Stimulated activated CD8-positive, alpha-beta memory T cell treated with anti-CD3 and anti-CD28 coated beads, Interleukin-15, amount 100 ng/mL, for 4 hours (primary cell): ENCODE measurements at places on chromosomes 4 and X.

DNA sequence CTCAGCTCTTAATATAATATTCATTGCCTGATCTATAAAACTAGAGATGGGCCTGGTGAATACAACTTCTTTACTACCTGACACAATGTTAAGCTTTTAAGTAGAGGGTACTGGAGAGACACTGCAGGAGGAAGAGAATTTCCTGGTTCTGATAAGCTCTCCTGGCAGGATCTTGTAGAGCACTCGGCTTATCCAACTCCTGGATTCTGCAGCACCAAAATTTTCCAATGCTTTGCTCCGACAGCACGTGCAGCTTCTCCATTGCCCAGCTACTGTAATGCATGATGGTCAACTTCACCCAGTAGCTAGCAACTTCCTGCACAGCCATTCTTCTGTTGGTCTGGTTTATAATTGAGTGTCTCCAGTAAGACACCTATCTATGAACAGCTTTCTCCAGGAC is 686.2 kb upstream of the BOD1L1 start:
- no peak for DNase-seq

- DNase-seq: no peak
Observed at GRCh38 chrX:84216406-84216805, 28.4 kb upstream of the RPS6KA6 start.

- no peak for DNase-seq
Observed at GRCh38 chr4:124523816-124524215, 188.7 kb downstream of the ANKRD50 start.

DNA sequence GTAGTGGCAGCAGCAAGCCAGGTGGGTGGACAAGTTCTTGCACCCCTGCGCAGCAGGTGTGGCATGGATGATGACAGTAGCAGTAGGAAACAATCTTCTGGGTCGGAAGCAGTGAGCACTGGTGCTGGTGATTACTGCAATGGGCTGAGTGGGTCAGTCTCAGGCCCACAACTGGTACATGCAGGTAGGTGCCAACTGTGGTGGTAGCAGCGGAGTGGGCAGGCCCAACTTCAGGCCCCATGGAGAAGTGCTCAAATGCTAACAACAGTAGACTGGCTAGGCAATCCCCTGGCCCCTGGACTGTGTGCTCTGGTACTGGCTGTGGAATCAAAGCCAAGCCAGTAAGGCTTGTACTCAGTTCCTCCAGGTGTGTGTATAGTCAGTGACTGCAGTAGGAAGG is 413.7 kb downstream of the PDGFC start:
- no peak for DNase-seq

DNA sequence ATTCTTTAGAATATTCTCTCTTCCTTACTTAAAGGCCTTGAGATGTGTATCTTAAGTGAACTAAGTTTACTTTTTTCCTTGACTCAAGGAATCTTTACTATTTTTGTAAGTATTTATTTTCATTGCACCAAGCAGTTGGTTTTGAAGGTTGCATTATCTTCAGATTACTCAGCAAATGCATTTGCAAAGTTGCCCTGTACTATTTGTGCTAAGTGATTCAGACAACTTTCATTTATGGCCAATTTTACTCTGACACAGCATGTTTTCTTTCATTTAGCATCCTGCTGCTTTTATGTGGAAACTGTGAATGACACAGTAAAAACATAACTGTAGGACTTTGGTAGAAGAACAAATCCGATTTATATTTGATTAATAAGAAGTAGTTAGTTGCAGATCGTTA is 191.0 kb downstream of the CCSER1 start:
- no peak for DNase-seq

- no peak for DNase-seq
Observed at GRCh38 chrX:18286322-18286831, 65.7 kb upstream of the BEND2 start.

DNA sequence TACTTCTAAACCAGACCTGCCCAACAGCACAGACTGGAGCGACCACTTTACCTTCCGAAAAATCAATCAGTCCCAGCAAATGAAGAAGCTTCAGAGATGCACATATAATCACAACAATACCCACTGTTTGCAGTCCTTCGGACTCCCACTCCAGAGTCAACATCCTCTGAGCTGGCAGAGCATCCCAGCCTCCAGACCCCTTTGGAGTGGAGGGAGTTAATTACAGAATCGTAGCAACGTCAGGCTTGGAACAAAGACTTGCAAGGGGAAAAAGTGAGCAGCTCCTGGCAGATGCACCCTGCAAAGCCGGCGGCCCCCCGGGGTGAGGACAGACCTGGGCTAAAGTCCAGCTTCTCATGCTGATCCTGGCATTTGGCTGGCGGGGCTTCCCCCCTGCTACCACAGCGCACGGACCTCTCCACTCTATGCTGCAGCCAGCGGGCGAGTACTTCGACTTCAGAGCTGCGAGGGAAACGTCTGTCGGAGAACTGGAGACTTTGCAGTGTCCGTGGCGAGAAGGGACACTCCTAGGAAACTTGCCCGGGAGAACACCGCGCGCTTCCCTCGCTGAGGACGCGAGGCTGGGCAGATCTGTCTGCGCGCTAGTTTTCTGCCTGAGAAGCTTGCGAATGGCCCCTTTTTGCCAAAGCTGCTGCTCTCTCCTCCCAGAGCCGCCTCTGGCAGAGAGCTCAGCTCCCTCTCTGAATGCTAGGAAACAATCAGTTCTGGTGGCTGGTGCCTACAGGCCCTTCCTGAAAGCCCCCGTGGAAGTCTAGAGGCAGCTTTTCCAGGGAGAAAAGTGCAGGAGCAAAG is 283.7 kb downstream of the PACRGL start:
- DNase-seq: no peak

DNA sequence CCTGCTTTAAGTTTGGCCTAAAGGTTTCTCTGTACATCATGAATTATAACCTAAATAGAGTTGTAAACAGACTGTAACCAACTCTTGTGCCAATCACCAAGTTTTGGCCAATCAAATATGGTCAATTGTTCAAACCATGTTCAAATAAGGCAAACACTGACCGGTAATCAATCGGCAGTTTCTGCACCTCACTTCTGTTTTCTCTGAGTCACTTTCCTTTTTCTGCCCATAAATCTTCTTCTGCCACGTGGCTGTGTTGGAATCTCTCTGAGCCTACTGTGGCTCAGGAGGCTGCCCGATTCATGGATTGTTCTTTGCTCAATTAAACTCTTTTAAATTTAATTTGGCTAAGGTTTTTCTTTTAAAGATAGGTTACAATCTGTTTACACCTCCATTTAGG is 16.5 kb upstream of the ENPP6 start:
- DNase-seq: no peak

- no peak for DNase-seq
Observed at GRCh38 chr4:124803641-124804040, 91.1 kb upstream of the ANKRD50 start.

GRCh38 chrX:828411-828959 is 197.9 kb downstream of the SHOX start:
- DNase-seq: no peak

DNA sequence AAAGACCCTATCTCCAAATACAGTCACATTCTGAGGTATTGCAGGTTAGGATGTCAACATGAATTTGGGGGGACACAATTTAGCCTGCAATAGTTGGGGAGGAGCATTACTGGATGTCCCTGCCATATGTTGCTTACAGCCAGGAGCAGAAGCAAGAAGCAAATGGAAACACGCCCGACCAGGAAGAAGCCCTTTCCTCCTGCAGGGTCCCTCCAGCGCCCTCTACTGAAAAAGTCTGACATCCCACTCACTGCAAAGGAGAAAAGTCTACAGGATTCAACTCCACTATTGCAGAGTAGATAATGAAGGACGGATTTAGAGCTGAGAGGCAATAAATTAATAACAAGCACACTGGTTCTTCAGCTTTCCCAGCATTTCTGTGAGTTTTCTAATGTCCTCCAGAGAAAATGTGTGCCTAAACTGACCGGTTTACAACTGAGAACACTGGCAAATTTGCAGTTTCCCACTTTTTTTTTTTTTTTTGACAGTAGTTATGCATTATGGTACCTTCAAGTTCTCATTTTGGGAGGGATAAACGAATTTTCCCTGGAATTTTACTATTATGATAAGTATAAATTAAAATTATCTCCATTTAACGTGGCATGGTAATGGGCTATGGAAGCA is 31.7 kb downstream of the COQ2 start:
- no peak for DNase-seq

DNA sequence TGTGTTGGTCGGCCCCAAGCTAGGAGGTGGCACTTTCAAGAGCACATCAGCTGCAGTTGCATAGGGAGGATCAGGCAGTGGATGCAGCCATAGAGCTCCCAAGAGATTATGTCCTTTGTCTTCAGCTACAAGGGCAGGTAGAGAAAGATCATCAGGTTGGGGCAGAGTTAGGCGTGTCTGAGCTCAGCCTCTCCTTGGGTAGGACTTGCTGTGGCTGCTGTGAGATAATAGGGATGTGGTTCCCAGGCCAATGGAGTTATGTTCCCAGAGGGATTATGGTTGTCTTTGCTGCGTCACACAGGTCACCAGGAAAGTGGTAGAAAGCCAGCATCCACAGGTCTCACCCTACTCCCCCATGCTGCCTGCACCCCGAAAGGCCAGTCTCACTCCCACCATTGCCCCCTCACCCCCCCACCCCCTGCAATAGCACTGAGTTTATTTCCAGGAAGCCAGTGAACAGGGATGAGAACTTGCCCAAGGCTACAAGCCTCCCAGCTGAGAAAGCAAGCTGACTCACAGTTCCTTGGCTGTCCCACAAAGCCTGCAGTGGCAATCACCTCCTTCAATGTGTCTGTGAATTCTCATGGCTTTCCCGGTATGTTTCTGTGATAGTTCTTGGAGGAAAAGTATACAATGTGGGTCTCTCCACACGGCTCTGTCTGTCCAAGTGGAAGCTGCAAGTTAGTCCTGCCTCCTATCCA is 148.4 kb downstream of the STPG2 start:
- DNase-seq: no peak

GRCh38 chr4:33493231-33493630 is 2751.1 kb downstream of the ARAP2 start:
- no peak for DNase-seq

DNA sequence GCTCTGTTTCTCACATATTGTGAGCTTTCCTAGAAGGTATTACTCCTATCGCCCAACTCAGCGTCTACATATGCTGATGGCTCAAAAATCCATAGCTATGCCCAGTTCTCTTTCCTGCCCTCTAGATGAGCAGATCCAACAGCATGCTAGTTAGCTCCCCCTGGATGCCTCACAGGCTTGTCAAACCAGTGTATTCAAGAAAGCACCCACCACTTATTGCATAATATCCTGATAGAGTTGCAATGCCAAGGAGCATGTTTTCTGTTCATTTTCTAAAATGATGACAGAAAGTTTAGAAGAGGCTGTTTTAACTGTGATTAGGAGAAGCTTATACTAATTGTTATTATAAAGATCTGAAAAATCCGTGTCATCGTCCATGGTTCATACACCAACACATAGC is 1.9 kb upstream of the PACRGL start:
- no peak for DNase-seq

GRCh38 chr4:12724510-12724909 is 759.6 kb downstream of the RAB28 start:
- DNase-seq: no peak

DNA sequence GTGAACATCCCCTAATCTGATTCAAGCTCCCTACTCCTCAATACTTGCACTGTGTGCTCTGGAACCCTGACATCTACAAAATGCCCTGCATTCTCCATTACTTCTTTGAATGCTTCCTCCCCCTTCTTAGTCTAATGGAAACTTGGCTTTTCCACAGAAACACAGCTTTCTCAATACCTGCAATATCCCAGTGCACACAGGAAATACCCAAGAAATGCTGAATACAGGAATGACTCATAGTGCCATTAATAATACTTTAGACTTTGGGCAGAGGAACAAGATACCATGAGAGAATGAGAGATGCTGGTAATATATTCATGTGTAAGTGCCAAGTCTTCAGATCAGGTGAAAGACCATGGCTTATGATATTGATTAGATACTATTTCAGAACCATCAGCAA is 5.6 kb downstream of the QRFPR start:
- no peak for DNase-seq

DNA sequence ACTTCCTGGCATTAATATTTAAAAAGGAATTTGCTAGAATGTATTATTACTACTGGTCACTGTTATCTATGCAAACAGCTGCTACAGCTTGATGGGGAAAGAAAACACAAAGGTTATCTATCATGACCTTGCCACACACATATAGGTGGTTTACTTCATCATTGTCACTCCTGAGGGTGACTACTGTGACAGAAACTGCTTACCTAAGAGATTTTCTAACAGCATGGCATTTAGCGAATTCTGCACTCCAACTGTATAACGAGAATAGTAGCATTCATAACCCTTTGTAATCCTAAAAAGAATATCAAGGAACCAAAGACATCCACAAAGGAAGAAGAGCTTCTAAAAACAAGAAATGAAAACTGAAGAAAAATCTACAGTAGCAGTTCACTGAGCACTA is 74.6 kb upstream of the SPOCK3 start:
- no peak for DNase-seq

DNA sequence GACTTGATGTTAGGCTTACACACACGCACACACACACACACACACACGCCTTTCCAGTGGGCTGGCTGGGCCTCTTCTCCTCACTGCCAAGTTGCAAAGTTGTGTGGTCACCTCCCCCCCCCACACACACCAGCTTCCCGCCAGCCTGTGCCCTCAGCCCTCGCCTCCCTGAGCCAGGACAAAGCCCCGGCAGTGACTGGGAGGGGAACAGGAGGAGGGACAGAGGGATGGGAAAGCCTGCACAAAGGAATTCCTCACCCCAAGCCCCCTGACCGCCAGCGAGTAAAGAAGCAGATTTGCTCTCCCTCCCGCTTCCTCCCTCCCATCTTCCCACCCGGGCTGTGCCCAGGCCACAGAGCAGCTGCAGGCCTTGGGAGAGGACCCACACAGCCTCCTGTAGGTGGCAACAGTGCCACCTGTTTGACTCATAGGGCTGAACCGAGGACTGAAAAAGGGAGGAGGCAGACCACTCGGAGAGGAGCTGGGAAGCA is at the start of gene GDPD2:
GDPD2 (plus strand) TSS at position 464 of the 491 bp plus-strand sequence. CDS start 1,671 bp downstream, outside the sequence.
- no peak for DNase-seq

GRCh38 chr4:102687373-102687981 is 73.3 kb downstream of the MANBA start:
- no peak for DNase-seq

DNA sequence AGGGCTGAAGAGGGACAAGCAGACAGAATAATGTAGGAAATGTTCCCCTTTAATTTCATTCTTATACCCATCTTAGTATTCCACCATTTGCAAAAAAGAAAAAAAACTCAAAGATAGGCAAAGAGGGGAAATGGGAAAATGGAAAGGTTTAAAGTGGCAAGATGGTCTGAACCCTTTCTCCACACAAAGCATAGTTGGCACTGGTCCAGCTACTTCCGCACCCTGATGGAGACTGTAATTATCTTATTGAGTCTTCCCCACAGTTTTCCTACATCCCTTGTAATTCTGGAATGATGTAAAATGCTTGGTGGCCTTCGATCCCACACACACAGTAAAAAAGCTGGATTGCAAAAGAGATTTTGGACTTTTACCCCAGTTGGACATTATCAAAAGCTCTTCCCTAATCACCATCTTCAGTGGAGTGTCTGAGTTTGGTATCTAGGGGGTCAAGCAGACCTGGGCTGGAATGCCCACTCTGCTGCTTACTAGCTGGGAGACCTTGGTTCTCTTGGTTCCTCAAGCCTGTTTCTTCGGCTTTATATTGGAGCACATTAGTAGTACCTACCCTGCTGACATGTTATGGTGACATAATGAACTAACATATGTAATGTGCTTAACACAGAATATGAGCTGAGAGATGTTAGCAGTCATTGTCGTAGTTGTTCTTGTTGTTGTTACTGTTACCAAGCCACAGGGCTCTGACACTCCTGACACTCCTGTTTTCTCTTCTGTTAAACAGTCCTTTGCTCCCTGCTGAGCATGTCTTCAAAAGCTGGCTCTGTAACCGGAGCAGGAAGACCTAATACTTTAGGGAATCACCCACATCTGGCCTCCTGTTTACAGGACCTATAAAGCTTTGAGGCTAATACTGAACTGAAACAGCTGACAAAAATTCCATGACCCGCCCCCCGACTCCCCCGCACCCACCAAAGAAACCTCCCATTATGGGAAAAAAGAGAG is 4.7 kb downstream of the SRPX2 start:
- DNase-seq: no peak
